ENCODE measurements at places on chromosomes 11 and 22.

DNA sequence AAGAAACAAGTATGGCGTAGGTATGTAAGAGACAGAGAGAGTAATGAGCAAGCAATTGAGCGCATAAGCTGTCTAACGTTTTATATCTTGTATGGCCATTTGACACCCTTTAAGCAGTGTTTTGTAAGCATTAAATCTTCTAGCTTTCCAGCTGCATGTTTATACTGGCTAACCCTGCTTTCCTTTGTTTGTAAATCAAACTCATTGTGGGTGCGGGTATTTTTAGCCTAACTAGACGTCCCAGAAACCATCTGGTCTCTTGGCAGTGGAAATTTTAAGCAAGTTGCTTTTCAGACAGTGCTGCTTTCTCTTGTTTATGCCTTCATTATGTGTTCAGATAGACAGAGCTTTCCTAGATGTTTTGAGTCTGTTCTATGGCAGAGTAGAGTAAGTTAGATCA lies 73.5 kb downstream of the RNF169 start:
- DNase-seq = peak; percentile 77

DNA sequence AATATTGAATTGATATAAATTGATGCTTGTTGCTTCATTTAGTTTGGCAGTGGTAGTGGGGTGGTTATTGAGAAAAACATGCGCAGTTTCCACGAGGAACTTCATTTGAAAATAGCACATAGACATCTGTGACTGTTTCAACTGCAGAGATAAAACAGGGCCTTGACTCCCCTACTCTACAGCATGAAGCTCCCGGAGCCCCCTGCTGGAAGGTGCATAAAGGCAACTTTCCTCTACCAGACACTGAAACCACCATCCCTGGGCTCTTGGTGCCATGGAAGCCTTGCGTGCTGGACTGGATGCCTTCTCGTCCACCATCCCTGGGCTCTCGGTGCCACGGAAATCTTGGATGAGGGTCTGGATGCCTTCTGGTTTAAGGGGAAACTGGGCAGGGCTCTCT lies 195.9 kb downstream of the CSNK2A3 start:
- DNase-seq = no peak

DNA sequence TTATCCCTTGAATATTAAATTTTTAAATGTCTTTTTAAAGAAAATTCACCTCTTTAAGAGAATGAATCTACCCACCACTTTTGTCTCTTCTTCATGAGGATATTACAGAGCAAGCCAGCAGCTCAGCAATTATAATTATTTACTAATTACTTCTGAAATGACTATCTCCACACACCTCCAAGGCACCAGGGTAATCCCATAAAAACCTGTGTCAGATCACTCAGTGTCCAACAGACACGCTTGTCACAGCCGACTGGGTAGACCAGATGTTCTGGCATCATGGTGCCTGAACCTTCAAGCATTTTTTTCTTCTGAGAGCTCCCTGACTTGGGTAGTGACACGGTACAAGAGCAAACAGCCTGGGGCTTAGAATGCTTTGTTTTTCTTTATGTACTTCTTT lies 61.4 kb downstream of the EFCAB6 start:
- DNase-seq = no peak

DNA sequence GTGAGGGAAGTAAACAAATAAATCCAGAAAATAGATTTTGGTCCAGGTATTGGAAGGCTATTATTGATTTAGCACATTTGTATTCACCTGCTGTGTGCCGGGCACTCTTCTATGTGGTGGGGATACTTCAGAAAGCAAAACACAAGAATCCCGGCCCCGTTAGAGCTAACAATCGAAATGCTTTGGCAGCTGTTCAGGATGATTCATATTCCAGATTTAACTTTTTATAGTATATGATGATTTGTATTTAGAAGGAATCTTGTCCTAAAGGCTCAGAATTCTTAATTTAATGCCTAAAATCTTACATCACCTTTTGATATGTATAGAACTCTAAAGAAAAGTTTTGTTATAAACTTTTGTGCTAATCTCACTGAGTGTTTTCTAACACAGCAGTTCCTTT lies 28.0 kb downstream of the ZC3H12C start:
- no peak for DNase-seq

DNA sequence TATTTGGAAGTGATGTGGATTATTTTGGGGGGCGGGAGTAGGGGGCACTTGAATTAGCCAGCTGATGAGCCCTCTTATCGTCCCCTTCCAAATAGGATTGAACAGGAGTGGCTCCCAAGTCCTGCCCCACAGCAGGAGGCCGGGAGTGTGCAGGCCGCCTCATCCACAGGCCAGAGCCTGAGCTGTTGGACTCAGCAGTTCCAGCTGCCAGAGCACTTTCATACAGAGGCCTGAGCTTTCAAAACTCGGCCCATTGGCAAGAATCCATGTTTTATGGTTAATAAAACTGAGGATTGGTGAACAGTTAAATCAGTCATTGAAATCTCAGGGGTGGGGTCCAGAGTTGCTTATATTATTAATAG lies 9.6 kb downstream of the FAM118A start:
- no peak for DNase-seq

- DNase-seq = no peak
These were observed 1517.0 kb downstream of the TBC1D22A start for GRCh38 chr22:48279461-48279756.

DNA sequence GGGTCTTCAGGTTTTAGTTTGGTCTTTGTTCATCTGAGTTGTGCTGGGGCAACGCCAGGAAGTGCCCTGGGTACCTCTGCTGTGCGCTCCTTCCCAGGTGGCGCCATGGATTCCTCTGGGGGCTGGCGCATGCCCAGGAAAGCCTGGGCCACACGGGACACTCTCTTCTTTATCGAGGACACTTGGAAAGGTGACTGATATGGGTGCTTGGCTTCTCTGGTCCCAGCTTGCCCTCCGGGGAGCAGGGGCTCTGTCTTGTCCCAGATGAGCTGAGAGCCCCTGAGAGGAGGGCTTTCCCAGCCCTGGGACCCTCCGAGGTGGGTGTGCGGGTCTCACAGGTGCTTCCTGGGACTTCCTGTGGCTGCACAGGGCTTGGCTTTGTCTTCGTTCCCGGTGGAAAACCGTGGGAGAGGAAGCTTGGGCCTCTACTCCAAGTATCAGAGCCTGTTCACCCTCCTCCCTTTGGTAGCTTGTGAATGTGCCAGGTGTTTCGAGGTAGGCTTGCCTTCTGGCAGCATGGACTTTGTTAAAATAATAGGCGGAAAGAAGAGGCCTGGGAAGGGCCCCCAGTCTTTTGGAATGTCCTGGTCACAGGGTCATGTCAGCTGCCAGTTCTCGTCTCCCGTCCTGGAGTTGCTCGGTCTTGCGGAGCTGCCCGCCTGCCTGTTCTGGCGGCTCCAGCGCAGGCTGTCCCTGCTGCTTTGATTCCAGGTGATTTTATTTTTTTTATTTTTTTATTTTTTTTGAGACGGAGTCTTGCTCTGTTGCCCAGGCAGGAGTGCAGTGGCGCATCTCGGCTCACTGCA lies 10.1 kb upstream of the NEAT1 start:
- no peak for DNase-seq

DNA sequence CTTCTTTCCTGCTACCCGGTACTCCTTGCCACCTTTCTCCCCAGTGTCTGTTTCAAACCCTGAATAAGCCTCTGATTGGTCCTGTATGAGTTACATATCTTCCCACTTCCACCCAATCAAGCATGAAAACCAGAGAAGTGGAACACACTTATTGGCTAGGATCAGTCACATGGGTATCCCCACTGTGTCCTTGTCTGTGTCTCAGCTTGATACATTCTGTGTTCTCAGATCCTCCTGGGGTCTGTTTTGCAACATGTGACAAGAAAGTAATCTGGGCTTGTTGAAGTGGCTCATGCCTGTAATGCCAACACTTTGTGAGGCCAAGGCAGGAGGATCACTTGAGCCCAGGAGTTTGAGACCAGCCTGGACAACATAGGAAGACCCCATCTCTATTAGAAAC lies 23.9 kb downstream of the MCHR1 start:
- DNase-seq = no peak

DNA sequence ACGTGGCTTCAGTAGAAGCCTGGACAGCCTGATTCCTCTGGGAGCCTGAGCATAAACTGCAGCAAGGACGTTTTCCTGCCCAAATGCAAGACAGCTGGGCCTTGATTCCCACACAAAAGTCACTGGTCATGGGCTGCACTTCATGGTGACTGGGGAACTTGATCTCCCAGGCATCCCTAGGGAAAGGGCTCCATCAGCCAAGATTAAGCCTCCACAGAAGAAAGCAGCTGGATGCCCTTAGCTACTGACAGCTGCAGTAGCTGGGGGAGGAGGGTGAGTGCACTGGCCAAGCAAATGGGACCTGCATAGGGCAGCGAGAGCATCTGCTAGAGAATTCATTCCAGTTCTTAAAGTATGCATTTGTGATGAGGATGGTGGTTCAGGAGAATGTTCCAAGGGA lies 267.4 kb upstream of the ISX start:
- no peak for DNase-seq

GRCh38 chr11:2940147-2940920 lies 11.1 kb upstream of the PHLDA2 start:
- no peak for DNase-seq

DNA sequence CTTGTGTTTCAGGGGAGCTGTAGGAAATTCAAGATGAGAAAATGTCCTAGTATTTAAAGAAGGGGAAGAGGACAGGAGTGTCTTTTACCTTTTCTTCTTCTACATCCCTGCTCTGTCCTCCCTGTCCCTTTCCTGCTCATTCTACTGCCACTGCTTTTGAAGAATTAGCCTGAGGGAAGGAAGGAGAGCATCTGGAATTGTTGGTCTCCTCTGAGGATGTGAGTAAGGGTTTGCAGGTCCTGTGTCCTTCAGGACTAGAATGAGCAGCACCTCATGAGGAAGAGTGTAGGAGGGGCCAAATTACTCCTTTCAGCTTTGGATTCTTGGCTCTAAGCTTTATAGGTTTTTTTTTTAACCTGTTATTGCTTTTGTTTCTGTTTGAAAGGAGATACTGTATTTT lies 24.2 kb downstream of the SNU13 start:
- no peak for DNase-seq

- peak; percentile 29 for DNase-seq
These were observed 340.5 kb downstream of the TENM4 start for GRCh38 chr11:79100093-79100910.

- peak; percentile 41 for DNase-seq
These were observed 2.4 kb downstream of the ZDHHC24 start for GRCh38 chr11:66543263-66544107.

Measured in pulmonary artery endothelial cell (primary cell).